NCI-H226 (cell line): ENCODE measurements at places on chromosomes 5 and 9.

DNA sequence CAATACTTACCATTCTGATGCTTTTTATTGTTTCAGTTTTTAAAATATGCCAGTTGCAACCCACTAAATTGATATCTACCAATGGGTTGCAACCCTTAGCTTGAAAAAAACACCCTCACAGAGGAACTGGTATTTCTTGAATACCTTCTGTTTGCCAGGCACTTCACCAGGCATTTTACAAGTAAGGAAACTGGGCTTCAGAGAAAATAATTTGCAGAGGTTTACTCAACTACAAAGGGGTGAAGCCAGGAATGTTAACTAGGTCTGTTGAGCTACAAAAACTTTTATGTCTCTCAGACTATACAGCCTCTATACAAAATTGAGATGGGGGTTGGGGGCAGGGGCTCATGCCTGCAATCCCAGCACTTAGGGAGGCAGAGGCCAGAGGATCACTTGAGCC is 65.0 kb downstream of the STX17 start:
- DNase-seq: no peak

GRCh38 chr5:72859127-72859526 is 42.7 kb downstream of the TNPO1 start:
- DNase-seq: no peak

DNA sequence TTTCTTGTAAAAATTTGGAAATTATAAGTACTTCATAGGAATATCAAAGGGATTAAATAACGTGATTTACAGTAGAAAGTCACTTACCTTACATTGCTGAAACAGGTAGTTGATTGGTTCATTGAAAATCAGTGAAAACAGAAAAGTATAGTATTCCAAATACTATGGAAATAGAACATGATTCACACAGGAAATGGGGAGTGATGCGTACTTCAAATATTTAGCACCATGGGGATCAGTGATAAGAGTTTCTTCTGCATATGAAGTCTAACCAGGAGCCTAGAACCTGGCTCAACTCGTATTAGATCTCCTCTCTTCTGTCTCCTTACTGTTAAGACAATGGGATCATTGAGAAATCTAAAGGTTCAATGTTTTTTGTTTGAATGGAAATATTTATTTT is 133.3 kb downstream of the FAM174A start:
- DNase-seq: peak; percentile 74

GRCh38 chr5:109713453-109713852 is 23.7 kb downstream of the MAN2A1 start:
- no peak for DNase-seq

- DNase-seq: no peak
These were observed 22.2 kb downstream of the LRSAM1 start for GRCh38 chr9:127473501-127473900.

DNA sequence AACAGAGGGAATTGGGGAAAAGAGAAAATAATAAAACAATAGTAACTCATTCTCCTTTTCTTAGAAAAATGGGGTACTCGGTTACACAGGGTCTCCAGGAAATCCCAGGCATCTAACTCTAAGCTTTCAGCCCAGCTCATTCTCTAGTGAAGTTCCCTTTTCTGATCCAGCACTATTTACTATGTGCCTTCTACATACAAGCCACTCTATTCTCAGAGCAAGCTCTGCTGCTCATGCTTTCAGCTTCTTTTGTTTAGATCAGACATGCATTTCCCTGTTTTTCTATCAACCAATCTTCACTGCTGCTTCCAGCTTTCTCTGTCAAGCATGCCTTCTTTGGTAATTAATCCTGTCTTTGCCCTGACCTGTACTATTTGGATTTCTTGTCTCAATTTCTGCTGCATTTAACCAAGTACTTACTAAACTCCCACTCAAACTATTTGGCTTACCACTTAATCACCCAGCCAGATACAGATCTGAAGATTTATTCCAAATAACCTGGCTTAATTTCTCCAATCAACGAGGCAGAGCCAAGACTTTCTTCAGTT is 25.3 kb downstream of the OSMR start:
- DNase-seq: no peak

- DNase-seq: no peak
These were observed 44.4 kb downstream of the ANKRD31 start for GRCh38 chr5:75192264-75192663.
